ENCODE measurements at places on chromosomes 6 and 20. TPM values are rescaled to one million over a fixed set of nuclear protein-coding genes. Genes with fewer than 3 reads are reported as not detected.

The SLC35B2 gene
- total RNA-seq, result 9.7 TPM

The TAGAP gene
- 0.83 TPM for total RNA-seq

The EEF1A2 gene
- 3.1 TPM for total RNA-seq

The DSP gene
- 1,238 TPM for total RNA-seq

The COL19A1 gene
- not detected for total RNA-seq

DNA sequence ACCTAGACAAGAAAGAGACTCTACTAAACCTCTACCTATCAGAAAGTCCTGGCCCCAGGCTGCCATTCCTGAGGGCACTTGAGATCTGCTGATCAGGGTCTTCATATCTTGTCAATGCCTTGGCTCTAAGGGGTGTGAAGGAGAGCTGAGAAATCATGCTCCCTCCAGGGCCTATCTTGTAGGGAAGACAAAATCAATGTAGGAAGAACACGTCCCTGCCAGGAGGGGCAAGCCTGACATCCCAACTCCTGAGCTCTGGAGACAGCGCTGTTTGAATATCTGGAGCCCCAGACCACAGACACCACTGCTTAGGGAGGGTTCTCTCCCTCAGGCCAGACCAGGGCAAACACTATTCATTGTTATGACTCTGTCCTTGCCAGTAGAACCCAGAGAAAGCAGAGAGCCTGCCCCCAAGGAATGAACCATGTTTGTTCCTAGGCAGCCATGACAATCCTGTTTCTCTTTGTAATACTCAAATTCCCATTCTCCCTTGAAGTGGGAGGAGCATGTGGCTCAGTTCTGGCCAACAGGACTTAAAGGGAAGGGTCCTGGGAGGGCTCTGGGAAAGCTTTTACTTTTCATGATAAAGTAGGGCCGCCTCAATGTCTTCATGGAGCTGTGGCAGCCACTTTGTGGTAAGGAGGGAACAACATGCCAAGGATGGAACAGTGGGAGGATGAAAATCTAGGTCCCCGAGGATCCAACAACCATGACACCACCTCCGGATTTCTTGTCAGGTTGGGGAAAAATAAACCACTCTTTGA is 1.8 kb upstream of the FASTKD5 start:
- no peak for DNase-seq

GRCh38 chr20:4350096-4350495 is 334.7 kb upstream of the RNF24 start:
- no peak for DNase-seq

DNA sequence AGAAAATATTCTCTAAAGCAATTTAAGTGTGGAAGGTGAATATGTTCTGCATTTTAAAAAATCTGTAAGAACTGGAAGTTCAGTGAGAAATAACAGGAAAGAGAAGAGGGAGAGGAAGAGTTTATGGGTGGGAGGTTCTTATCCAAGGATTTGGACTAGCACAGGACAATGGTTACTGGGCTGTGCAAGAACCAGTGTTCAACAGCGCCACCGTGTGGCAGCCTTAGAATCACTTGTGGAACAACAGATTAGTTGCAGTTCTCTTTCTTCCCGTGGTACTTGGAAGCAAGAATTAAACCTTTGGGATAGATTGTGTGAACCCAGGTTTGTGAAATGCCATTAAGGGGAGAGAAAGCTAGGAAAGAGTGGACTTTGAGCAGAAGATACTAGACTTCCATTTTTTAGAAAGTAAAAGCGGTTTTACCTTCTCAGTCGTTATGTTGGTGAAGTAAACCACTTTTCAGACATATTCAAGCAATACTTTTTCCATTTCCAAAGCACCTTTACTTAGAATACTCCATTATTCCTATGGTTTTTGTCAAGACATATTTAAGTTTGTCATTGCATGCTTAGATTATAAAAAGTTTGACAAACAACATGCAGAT is 436.7 kb downstream of the RNF144B start:
- no peak for DNase-seq

The WFDC10B gene
- total RNA-seq, result not detected

GRCh38 chr6:11214084-11214833 is 18.2 kb downstream of the NEDD9 start:
- DNase-seq, result no peak

The SLC22A1 gene
- total RNA-seq, result 0.38 TPM

DNA sequence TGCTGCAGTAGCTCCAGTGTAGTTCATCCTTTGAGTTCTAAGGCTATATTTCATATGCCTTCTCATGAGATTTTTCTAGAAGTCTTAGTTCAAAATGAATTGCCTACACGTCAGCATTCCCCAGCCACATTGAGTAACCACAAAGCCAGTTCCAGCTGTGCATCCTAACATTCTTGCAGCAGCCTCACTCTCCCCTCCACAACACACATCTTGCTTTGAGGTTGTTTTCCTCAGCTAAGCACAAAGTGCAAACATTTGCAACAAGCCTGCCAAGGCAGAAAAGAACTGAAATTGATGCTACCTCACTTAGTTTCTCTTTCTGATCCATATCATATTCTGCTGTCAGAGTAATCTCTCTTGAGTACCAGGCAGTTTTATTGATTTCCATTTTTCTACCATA is 160.7 kb upstream of the KCNQ5 start:
- no peak for DNase-seq

DNA sequence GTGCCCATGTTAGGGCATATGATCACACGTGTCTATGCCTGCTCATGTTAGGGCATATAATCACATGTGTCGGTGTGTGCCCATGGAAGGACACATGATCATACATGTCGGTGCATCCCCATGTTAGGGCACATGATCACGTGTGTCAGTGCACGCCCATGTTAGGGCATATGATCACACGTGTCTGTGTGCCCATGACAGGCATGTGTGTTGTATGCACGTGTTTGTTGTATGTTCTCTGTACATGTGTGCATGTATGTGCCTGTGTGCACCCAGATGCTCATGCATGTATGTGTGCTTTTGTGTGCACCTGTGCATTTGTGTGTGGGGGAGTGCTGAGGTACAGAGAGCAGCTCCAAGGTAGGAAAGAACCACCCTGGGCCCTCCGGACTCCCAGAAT is 29.8 kb downstream of the YTHDF1 start:
- no peak for DNase-seq

The FAXC gene
- 1.3 TPM for total RNA-seq

GRCh38 chr6:133447924-133448323 is 206.8 kb downstream of the EYA4 start:
- no peak for DNase-seq

DNA sequence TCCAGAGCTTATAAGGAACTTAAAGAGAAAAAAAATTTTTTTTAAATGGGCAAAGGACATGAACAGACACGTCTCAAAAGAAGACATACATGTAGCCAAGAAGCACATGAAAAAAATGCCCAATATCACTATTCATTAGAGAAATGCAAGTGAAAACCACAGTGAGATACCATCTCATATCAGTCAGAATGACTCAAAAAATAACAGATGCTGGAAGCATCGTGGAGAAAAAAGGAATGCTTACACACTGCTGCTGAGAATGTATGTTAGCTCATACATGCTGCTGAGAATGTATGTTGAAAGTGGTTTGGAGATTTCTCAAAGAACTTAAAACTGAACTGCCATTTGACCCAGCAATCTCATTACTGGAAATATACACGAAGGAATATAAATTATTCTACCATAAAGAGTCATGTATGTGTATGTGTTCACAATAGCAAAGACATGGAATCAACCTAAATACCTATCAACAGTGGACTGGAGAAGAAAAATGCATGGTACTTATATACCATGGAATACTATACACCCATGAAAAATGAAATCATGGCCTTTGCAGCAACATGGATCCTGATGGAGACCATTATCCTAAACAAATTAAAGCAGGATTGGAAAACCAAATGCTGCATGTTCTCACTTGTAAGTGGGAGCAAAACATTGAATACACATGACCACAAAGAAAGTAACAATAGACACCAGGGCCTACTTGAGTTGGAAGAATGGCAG is 5.2 kb downstream of the OR11A1 start:
- no peak for DNase-seq

DNA sequence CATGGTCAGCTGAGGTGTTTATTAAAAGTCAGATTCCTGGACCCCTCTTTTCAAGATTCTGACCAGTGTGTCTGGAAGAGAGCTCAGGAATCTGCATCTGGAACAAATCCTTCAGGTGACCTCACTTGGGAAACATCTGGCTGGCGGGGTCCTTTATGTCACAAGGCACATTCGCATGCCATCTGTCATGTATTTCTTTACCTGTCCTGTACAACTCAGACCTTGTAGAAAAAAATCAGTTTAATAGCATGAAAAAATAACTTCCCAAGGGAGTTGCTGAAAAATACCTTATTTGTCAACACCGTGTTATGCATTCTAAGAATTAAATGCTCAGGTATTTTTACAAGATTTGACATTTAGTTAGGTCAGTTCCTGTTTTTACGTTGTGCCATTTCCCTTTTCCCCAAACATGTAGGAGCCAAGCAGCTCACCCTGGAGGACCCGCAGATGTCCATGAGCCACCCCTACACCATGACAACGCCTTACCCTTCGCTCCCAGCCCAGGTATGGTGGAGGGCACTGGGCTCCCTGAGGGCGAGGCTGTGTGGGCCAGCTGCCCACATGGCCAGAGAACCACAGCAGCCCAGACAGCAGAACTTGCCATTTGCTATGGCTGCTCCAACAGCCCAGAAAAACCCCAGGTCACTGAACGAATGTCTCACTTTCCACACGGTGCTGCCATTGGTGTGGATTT is 4.0 kb downstream of the IRF4 start:
- no peak for DNase-seq
